ENCODE measurements at places on chromosomes 5 and 9.

- DNase-seq: no peak
Observed at GRCh38 chr9:121844562-121844961, 193.1 kb downstream of the DAB2IP start.

- DNase-seq: no peak
Observed at GRCh38 chr5:179755022-179755421, 22.4 kb downstream of the MAML1 start.

GRCh38 chr5:36944607-36945225, 68.1 kb downstream of the NIPBL start:
- DNase-seq: peak; percentile 73

DNA sequence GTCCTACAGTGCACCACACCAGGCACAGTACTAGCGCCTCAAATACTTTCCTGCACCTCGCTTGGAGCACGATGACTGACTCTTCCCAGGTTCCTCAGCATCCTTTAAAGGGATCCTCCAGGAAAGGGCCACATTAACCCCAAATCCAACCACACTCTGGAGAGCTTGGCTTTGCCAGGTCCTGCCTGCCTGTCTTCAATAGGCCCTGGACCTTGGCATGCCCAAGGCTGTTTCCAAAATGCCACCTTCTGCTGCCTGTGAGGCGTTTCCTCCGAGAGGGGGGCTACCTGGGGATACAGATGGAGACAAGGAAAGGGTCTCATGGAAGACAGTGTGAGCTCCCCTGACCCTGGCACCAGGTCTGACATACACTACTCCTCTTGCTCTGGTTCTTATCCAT, 169.9 kb downstream of the DAB2IP start:
- DNase-seq: no peak

DNA sequence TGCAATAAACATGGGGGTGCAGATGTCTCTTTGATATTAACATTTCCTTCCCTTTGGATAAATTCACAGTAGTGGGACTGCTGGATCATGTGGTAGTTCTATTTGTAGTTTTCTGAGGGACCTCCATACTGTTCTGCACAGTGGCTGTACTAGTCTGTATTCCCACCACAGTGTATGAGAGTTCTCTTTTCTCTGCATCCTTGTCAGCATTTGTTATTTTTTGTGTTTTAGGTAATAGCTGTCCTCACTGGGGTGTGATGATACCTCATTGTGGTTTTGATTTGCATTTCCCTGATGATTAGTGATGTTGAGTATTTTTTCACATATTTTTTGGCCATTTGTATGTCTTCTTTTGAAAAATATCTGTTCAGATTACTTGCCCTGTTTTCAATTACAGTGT, 562.5 kb downstream of the CSNK1G3 start:
- no peak for DNase-seq

GRCh38 chr5:164052536-164053093, 547.2 kb downstream of the MAT2B start:
- no peak for DNase-seq

DNA sequence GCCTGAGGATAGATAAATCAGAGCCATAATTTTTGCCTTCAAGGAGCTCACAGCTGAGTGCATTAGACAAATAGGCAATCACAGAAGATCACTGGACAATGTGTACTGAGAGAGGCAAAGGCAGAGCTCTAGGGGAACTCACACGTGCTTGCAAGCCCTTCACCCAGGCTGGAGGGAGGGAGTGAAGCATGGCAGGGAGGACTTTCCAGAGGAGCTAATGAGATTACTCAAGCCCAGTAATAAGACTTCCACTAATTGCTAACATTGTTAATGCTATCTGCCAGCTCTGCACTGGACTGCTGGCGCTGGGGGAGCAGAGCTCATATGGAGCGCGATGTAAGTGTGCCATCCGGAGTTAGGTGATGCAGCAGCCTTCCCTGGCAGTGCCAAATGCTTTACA, 408.4 kb downstream of the NTRK2 start:
- DNase-seq: no peak

DNA sequence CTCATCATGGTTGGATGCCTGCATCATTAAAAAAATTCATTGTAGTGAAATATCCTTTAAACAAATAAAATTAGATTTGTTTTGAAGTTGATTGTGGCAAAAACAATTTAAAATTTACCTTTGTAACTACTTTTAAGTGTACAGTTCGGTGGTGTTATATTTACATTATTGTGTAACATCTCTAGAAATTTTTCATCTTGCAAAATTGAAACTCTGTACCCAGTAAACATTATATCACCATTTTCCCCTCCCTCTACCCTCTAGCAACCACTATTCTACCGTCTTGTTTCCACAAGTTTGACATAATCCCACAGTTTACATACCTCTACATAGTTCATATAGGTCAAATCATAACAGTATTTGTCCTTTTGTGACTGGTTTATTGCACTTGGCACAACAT, 2.0 kb upstream of the KIAA1958 start:
- DNase-seq: no peak

- no peak for DNase-seq
Observed at GRCh38 chr5:130102375-130102774, 198.1 kb downstream of the CHSY3 start.

- DNase-seq: no peak
Observed at GRCh38 chr5:172871982-172872381, 37.9 kb downstream of the ERGIC1 start.

DNA sequence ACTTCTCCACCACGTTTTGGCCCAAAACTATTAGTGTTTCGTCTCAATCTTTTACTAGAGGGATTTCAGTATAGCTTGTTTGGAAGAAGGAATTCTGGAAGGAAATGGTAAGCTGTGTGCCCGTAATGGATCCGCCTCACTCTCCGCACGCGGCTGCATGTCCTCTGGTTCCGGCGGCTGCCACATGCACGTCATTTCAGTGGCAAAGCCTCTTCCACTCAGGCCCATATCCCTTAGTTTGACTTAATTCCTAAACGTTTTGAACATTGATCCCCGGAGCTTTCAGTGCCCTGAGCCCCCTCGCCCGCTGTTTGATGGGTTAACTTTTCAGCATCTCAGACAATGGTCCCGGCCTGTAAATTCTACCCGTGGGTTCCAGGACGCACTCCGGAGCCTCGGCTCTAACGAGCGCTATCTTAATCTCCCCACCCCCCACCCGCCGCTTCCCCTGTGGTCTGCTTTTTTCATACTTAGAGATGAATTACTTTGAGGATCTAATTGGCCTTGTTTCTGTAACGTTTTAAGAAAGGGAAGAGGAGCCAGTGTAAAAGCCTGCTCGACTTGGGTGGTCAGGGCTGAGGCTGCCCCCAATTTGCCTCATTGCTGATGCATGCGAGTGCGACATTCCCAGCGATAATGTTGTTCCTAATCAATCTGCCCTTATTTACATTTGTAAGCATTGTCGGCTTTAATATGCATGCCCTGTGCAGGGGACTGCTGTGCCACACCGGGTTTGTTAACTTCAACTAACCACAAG, 4.6 kb downstream of the PTCH1 start:
- peak; percentile 40 for DNase-seq

- DNase-seq: peak; percentile 24
Observed at GRCh38 chr9:86079865-86080469, 19.4 kb downstream of the GOLM1 start.

DNA sequence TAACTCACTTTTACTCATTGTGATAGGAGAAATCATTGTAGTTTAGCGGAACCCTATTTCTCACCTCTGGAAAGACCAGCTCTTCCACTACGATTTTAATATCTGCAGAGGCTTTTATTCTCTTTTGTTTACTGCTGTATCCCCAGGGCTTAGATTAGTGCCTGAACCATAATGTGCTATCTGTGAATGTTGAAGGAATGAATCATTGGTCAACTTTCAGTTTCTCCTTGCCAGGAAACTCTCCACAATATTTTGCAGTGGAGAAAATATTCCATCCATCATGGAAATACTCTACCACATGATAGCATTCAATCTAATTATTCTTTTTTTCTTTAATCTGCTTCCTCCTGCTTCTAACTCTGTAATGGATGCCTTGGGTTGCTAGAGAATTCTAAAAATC, 263.5 kb upstream of the PTPRD start:
- DNase-seq: no peak

DNA sequence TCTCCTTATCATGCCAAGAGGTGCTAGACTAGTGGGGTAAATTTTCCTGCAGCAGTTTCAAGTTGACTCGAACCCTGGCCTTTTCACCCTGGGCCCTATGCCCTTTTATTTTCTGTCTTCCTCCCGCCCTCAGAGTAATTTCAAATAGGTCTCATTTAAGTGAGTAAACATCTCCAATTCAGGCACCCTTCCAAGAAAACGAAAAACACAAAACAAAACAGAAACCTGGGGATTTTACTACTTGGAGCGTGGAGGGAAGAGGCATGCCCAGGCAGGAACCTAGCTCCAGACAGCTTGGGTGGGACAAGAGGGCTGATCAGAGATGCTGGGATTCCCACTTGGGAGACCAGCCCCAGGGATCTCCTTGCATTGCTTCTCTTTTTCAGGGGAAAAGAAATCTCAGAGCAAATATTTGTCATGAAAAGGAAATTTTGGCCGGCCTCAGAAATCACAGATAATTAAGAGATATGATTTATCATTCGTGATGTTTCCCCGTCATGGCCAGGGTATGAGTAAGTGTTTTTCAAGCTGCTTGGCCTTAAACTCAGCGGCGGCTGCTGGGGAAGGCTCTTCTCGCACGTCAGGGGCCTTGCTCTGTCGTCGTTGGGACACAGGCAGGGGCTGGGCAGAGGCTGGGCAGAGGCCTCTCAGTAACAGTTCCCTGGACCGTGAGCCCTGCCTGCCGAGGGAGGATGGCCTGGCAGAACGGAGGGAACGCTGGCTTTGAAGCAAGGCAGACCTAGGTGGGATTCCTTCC, 248.6 kb upstream of the KLF4 start:
- peak; percentile 97 for DNase-seq

DNA sequence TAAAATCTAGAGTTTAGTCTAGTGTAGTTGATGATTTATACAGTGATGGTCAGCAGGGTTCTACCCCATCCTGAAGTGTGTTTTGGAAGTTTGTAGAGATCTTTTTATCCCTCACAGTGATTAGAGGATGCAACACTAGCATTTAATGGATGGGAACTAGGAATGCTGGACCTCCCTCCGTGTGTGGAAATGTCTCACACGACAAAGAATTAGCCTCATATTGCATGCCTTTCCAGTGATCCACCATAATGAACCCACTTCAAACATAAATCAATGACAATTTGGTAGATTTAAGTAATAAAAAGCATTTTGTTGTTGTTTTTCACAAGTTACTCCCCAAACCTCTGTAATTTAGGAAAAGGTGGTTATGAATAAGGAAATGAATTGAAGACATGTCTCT, 82.5 kb upstream of the LMNB1 start:
- peak; percentile 60 for DNase-seq

- peak; percentile 12 for DNase-seq
Observed at GRCh38 chr9:136437839-136438547, 1.7 kb downstream of the INPP5E start.

- no peak for DNase-seq
Observed at GRCh38 chr9:127303830-127304229, 39.3 kb downstream of the GARNL3 start.

All from AG10803 (cell line).